ENCODE measurements at places on chromosomes 12 and 14.

GRCh38 chr12:78680596-78680995 is 184.0 kb upstream of the SYT1 start:
- no peak for DNase-seq

DNA sequence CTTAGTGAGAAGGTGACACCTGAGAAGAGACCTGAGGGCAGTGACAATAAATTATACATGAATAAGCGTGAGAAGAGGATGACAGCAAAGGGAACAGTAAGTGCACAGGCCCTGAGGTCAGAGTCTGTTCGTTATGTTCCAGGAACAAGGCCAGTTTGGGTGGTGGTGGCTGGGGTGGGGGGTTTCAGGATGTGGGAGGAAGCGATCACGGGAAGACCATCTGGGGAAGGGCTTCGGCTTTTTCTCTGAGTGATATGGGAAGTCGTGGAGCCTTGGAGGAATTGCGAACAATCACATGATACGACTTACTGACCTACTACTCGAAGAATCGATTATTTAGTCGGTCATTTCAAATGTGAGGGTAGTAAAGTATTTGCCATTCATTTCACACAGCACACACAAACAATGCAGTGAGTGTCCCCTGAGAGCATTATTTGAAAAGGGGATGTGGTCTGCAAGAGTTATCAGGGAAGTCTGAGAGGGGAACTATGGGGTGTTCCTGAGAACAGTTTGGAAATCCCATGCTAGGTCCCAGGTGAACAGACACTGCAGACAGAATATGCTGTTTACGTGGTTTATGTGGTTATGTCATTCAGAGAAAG is 94.7 kb downstream of the SLC38A1 start:
- DNase-seq = no peak

GRCh38 chr14:68041876-68042354 is 222.3 kb downstream of the RAD51B start:
- DNase-seq = no peak

DNA sequence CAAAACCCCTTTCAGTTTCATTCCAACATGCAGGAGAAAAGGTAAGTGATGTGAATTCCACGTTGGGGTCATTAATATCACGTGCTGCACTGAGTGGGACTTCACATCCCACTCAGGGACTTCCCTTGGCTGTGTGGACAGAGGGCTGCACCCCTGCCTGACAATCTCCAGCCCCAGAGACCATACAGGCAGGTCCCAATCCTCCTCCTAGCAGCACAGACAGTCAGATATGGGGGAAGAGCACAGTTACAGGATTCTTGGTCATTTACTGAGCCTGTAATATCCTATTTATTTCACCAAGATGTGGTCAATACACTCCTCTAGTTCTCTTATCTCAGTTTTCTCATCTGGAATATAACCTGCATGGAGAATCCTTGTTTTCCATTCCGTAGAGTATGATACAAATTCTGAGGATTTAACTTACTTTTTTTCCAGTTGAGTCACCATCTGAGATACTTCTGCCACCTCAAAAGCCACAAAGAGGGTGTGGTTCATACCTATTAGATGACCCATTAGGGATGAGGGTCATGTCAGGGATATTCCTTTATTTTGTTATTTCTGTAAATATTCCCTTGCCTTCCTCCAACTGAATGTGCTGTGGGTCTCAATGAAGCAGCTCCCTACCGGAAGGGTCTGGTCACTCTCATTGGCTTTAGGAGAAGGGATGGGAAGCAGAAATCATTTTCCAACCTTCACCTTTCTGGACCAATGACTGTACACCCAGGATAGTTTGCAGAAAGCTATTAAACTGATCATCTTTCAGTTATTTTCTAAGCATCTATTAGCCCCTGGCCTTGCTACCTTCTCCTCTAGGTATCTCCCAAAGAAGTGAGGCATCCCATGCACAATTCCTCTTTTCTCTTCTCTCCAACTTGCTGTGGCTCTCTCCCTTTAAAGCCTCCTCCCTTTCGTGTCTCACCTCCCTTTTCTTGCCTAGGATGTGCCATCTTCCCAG is 43.0 kb upstream of the NTF3 start:
- no peak for DNase-seq

DNA sequence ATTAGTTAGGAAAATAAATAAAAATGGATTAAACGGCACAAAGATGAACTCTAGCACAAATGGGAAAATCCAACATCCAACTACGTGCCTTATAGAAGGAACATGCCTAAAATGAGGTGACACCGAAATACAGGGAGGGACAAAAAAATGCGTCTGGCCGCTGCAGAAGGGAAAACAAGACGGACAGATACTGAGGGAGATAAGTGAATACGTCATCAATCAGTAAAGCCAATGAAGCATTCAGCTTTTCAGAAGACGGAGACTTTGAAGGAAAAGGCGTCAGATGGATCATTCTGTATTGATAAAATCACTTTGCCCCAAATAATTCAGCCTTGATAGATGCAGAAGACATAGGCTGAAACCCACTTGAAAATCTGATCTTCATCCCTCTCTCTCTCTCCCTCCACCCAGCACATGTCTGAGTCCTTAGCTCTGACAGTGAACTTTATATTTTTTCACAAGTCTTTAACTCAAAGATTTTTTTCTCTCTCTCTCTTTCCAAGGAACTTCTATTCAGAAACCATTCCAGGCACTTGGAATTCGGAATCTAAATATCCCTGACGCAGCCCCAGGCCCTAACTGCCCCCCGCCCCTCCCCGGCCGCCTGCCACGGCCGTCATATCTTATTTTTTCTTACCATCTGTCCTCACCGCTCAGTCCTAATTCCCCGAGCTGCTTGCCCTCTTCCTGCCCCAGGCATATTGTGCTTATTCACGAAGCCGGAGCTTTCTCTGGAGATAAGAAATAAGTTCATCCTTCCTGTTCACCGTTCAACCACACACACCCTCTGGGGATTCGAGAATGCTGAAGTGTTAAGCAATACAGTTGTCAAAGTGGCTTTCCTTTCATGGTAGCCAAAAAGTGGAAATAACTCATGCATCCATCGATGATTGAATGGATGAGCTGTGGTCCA is 35.5 kb upstream of the RFLNA start:
- DNase-seq = no peak

- no peak for DNase-seq
These were observed 34.0 kb downstream of the KIF26A start for GRCh38 chr14:104172349-104172748.

GRCh38 chr12:72543777-72544467 is 271.8 kb downstream of the TRHDE start:
- DNase-seq = no peak

GRCh38 chr14:105605464-105606304 is 79.3 kb downstream of the TMEM121 start:
- no peak for DNase-seq

DNA sequence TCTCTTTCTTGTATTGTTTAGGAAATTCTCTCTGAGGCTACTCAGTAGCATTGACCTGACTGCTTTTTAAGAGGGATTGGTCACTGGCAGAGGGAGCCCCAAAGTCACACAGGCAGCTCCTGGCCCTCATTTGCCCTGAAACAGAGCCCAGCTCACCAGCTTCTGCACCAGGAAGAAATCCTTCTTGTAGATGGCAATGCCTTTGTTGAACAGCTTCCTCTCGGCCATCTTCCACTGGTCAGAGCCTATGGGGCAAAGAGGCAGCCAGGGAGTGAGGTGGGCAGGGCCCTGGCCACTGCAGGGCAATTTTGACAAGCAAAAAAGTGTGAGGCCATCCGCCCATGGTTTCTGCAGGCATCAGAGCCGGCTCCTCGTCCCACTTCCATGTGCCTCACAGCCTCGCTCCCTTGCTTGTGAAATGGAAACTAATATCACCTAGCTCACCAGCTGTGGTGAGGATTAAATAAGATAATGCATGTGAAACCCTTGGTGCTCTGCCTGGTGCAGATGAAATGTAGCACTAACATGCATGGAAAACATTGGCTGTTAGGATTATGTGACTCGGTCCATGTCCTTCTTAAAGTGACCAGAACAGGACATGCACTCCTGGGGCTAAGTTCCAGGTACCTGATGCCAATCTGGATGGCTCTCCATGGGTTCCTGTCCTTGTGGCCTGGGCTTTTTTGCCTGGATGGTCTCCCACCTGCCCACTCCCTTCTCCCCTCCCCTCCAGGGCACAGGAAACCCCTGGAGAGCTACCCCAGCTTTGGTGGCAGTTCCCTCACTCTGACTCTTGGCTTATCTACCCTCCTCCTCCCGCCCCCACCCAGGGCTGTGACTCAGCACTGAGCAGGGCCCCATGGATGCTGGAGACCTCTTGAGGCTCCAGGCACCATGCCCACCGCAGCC is 11.2 kb upstream of the PNMA1 start:
- DNase-seq = no peak

DNA sequence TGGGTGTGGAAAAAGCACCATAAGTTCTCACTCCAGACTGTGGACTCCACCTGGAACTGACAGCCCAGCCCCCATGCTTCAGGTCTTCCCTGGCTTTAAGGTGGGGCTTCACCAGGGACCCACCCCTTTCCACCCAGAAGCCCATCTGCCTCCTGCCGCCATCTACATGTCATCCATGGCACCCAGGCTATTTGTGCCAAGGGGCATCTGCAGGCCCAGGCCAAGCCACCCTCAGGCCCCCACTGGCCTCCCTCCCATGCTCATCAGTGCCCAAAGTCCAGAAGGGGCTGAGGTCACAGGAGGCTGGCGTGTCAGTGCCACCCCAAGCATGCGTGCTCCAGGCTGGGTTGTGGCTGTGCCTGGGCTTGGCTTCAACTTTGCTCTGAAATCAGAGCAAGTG is 212.2 kb upstream of the DIO3 start:
- no peak for DNase-seq

- no peak for DNase-seq
These were observed 61.8 kb upstream of the RTL1 start for GRCh38 chr14:100965296-100965695.

DNA sequence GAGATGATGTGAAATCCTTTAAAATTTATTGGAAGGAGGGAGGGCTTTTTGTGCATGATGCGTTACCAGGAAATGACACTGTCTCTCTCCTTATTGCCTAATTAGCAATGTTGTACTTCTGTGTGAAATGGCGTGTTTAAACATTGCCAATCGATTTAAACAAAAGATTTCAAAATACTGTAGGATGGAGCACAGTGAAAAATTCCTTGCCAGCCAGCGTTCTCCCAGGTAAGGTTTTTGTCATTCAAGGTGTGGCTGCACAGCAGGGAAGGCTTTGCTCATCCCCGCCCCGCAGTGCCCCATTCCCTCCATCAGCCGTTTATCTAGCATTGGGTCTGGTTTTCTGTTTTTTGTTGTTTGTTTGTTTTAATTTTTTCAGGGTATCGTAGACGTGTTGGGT is 137.3 kb downstream of the CACNA1C start:
- DNase-seq = no peak

- no peak for DNase-seq
These were observed 11.1 kb upstream of the KITLG start for GRCh38 chr12:88591343-88591742.

GRCh38 chr14:28767853-28768741 is 1.5 kb downstream of the FOXG1 start:
- peak; percentile 61 for DNase-seq

DNA sequence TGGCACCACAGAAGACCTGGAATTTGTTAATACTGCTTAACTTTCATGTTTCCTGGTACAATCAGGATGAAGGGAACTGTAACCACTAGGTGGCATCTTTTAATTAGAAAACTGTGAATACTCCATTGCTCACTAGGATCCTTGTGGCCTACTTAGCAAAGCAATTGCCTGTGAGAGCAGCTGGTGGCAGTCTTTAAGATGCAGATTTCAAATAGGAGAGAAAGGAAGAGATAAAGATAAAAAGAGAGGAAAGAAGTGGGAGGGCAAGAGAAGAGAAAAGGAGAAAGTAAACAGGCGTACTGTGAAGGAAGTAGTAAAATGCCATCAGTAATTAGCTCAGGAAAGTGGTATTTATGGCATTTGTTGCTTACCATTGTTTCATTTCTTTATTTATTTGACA is 114.5 kb downstream of the RAD51B start:
- peak; percentile 68 for DNase-seq

DNA sequence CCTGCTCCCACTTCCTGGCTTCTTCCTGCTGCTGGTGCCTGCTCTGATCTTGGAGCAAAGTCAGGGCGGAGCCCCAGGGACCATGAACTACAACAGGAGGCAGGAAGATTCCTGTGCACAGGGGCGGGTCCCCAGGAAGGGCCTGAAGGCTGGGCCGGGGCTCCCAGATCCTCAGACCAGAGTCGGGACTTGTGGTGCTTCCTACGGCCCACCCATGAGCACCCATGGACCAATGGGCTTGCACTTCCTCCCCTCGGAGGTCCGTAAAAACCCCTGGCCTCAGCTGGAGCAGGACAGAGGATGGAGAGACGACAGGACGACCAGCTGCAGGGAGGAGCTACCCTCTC is 1287.1 kb downstream of the TMEM121 start:
- no peak for DNase-seq

DNA sequence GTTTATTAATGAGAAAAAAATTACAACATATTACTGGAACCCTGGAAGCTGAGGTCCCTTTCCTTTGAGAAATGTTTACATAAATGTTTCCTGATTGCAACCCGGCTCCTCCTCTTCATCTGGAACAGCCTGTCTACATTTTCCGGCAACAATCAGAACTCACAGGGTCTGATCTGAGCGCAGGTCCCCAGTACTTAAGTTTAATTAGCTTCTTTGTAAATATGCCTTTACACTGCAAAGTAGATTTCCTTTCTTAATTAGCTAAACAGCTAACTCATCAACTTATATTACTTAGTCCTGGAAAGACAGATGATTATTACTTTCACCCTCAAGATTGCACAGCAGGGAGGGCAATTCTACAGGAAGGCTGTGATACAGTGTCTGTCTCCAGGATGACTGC is 213.0 kb downstream of the MON2 start:
- DNase-seq = no peak

DNA sequence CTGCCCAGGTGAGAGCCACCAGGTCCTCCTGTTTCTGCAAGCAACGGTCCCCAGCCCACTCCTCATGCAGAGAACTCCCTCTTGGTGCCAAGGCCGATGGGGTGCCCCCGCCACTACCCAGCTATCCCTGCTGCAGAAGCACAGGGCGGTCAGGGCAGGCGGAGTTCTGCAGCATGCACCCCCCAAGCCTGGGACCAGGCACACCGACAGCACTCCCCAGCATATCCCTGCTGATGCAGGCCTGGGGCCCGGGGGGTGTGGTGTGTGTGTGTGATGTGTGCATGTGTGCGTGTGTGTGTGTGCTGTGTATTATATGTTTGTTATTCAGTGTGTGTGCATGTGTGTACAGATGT is 27.7 kb upstream of the FZD10 start:
- DNase-seq = no peak

DNA sequence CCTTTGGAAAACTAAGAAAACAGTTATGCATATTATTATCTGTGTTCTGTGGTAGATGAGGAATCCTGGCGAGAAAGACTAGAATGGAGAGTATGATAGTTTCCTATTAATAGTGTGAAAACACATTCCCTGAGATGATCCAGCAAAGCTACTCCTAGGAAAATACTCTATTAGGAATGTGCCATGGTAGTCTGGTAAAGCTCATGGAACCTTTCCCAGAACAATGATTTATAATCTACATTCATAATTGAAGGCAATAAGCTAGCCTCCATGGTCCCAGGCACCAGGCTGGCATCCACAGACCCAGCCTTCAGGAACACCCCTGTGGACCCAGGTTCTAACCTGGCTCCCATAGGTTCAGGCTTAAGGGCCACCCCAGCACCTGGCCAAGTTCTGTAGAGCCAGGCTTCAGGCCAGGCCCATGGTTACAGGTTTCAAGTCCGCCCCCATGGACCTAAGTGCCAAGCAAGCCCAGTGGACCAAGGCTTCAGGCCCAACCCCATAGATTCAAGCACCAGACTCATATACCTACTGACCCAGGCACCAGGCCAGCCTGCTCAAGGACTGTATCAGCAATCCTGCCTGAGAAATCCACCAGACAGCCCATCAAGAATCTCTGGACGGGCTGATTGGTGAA is 72.2 kb downstream of the ITPR2 start:
- no peak for DNase-seq

All from DMS153 (cell line).